ENCODE measurements at places on chromosomes 5 and 9. TPM values are rescaled to one million over a fixed set of nuclear protein-coding genes. Genes with fewer than 3 reads are reported as not detected.
A peak's percentile ranks its signal among the peaks of the same experiment; 100 is the strongest.

- H3K36me3 ChIP-seq, result no peaks in the 10 kb centered on the region
- H3K27ac ChIP-seq, result no peak overlapping the region
- no peaks in the 10 kb centered on the region for H3K27me3 ChIP-seq
- DNase-seq, result no peak
- H3K4me1 ChIP-seq, result no peaks in the 10 kb centered on the region
- no peak overlapping the region for H3K4me3 ChIP-seq
Measured at GRCh38 chr9:83434254-83434653, 103.9 kb downstream of the FRMD3 start.

- no peak for DNase-seq
- no peak overlapping the region for H3K27ac ChIP-seq
- H3K4me3 ChIP-seq, result no peak overlapping the region
- H3K4me1 ChIP-seq, result no peaks in the 10 kb centered on the region
- H3K36me3 ChIP-seq, result no peaks in the 10 kb centered on the region
Measured at GRCh38 chr5:82673057-82673809, 395.1 kb upstream of the RPS23 start.

DNA sequence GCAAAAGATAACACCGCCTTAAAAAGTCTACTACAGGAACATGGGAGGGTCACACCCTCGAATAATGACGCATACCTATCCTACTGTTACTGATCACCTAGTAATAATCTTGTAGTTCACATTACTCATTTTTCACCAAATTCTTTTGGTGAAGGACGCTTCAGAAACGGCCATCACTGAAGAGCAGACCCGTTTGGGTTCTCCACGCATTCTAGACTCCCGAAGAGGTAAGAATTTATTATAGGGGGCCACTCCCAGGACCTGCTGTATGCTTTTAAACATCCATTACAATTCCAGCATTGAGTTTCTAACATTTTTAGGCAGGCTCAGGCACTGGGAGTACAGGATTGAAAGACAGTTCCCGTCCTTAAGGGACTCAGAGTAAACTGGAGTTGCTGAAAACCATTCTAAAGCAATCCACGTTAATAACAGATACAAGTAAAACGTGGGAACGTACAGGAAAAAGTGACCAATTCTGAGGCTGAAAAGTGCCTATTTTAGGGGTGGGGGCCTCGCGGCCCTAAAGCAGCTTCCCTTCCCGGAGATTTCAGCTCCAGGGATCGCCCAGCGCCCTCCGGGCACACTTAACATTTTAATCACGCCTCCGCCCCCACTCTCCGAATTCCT, at the start of gene FER:
Gene FER, plus strand, starts transcription at position 124 of the 627 bp plus-strand sequence. CDS start 50,286 bp downstream, outside the sequence.
- H3K27me3 ChIP-seq, result no peaks in the 10 kb centered on the region
- no peaks in the 10 kb centered on the region for H3K36me3 ChIP-seq
- peak within 1 kb of the TSS; percentile 75 for H3K4me3 ChIP-seq
- H3K4me1 ChIP-seq, result peaks cover 21% of the 10 kb centered on the region

DNA sequence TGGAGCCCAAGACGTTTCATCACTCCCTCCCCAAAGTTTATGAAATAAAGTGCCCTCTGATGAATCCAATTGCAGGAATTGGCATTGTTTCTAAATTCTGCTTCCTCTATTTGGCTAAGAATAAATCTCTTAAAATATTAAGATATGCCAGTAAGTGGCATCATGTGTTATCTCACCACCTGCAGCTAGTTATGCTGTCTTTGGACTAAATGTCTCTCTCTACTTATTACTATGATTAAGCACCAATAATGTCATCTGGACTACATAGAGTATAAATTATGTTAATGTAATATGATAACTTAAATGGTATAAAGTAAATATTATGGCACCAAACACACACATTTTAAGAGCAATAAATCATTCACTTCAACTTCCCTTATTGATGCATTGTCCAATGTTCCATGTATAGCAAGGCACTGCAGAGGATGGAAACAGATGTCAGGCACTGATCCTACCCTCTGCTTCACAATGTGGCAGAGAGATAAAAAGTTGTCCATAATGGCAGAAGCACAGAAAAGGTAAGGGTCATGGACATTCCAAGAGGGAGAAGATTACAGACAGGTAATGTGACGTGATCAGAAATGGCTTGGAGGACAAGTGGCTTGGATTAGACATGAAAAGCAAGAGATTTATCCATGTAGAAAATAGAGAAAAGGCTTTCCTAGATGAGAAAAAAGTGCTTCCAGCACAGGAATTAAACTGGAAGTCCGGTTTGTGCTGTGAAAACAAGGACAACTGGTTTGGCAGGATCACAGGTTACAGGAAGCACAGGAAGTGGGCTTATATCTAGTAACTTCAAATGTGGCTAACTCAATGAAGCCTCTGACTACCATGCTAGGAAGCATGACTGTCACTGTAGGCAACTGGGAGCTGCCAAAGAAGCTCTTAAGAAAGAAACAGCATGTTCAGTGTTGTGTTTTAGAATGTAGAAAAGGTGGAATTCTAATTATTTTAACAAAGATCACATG, 26.7 kb downstream of the MARCHF11 start:
- no peaks in the 10 kb centered on the region for H3K36me3 ChIP-seq
- DNase-seq, result no peak
- no peaks in the 10 kb centered on the region for H3K27me3 ChIP-seq
- no peak overlapping the region for H3K27ac ChIP-seq

- H3K4me3 ChIP-seq, result no peak overlapping the region
- H3K27ac ChIP-seq, result no peak overlapping the region
- no peaks in the 10 kb centered on the region for H3K27me3 ChIP-seq
- no peaks in the 10 kb centered on the region for H3K36me3 ChIP-seq
- H3K4me1 ChIP-seq, result peaks cover 4% of the 10 kb centered on the region
Measured at GRCh38 chr5:150612905-150613670, 27.4 kb upstream of the SYNPO start.

ZNF618 gene
- 10.5 TPM for total RNA-seq

GABRA6 gene
- not detected for total RNA-seq

LAMC3 gene
- total RNA-seq, result not detected

PCDHGB2 gene
- total RNA-seq, result 2.1 TPM
